ENCODE measurements at places on chromosomes 1 and 21. TPM values are rescaled to one million over a fixed set of nuclear protein-coding genes. Genes with fewer than 3 reads are reported as not detected.

The NHLH2 gene
- total RNA-seq, result not detected

The SOX13 gene
- total RNA-seq, result 2.2 TPM

The CR1L gene
- not detected for total RNA-seq

The SLFNL1 gene
- 0.28 TPM for total RNA-seq

The SIM2 gene
- total RNA-seq, result under 0.01 TPM

The SLC45A3 gene
- total RNA-seq, result 2.1 TPM

The TNFRSF8 gene
- total RNA-seq, result 0.28 TPM

The MT1HL1 gene
- total RNA-seq, result not detected

The CFHR4 gene
- not detected for total RNA-seq

The ZSWIM5 gene
- 1.9 TPM for total RNA-seq

The LRRC39 gene
- total RNA-seq, result 0.46 TPM

The FAM131C gene
- total RNA-seq, result 0.09 TPM

The FOXD3 gene
- not detected for total RNA-seq

The OR2G6 gene
- total RNA-seq, result not detected

All from smooth muscle cell of bladder (primary cell).